Effector memory CD4-positive, alpha-beta T cell (primary cell): ENCODE measurements at places on chromosomes 3 and 15.

DNA sequence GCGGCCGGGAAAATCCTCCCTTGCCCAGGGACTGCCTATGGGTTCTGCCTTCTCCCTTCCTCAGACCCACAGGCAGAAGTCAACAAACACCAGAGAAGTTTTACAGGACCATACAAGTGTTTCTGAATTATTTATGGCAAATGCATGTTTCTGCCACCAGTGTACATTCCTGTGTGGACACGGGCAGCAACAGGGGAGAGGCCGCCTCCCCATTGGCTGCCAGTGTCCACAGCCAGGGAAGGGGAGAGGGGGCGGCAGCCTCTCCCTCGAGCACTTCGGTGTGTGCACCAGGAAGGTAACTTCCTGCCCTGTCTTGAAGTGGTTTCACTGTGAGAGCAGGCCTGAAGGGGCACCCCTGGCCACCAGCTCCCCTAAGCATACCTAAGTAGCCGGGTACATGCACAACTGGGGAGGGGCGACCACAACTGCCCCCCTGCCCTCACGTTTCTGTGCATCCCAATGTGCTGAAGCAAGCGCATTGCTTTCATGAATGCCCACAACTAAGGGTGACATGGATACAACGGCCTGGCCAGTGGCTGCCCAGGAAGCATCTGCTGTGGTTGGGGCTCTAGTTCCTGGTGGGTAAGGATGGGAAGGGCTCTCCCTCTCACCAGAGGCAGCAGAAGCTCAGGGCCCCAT, 14.8 kb upstream of the SHISA5 start:
- no peak for DNase-seq

DNA sequence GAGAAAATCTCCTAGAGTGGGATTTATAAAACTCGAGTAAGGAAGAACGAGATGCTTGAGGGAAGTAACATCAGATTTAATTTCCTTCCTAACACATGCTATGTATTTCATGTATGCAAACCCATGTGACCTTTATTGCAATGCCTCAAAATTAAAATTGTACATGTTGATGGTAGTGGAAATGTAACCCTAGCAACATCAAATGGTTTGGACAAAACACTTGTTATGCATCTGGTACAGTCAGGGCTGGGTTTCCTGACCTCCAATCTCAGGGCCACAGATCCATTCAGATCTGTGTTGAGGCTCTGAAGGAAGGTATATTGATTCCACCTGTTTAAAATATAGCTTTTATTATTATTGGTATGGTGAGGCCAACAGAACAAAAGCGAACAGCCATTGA, 246.0 kb downstream of the WNT5A start:
- no peak for DNase-seq

- DNase-seq = no peak
These were observed at the start of gene GHSR for GRCh38 chr3:172447611-172448579. TSS of gene GHSR (minus strand) at chr3:172448456. CDS start at chr3:172448413, 43 bp downstream.

- DNase-seq = no peak
These were observed 221.9 kb upstream of the TOPAZ1 start for GRCh38 chr3:44019736-44020135.

DNA sequence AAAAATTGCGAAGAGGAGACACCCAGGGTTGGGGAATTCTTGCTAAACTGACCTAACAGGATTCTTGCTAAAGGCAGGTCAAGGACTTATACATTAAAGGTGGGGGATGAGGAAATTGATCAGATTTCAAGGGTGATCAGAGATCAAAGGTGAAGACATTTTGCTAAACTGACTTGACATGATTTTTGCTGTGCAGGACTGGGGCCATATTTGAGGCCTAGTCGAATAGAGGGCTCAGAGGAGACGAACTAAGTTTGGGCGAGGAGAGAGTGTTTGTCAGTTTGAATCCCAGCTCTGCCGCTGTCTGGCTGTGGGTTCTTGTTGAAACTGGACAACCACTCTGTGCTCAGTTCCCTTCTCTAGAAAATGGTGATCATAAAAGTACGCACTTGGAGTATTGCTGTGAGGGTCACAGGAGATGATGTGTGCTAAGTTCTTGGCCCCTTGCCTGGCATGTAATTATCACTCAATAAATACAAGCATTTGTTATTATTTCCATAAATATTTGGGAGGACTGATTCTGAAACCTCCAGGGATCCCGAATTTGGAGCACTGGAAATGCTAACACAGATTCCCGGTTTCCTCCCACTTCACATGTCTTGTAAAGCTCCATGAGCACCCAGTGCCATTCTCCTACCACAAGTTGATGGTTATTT, 364.8 kb upstream of the PROK2 start:
- DNase-seq = no peak
